ENCODE measurements at places on chromosomes 6 and 20. TPM values are rescaled to one million over a fixed set of nuclear protein-coding genes. Genes with fewer than 3 reads are reported as not detected.

DNA sequence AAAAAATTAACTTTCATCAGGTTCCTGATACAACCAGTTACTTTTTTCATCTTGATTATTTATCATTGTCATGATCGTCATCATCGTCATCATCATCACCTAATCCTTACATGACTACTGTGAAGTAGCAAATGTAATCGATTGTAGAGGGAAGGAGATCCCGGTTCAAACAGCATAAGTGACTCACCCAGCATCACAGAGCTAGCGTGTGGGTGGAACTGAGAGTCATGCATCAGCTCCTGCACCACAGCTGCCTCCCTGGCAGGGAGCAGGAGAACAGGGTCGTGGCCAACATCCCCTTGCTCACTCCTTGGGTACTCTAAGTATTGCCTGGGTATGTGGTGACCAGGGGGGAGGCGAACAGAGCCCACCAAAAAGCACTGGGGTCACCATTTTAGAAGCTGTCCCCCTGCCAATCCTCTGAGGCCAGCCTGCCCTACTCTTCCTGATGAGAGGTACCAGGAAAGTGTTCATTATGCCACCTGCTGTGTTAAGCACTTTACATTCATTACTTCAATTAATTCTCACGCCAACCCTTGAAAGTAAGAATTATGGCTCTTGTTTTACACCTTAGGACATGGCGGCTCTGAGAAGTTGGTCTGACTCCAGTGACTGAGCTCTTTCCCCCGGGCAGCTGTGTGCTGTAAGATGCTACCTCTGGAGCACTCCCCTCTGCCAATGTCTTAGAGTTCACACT, 425.2 kb downstream of the CD83 start:
- peak; percentile 90 for DNase-seq

Gene ZBP1
- total RNA-seq, result 1.1 TPM

Gene GNAS-AS1
- 1.1 TPM for total RNA-seq

GRCh38 chr20:60407938-60408337, 449.7 kb downstream of the CDH26 start:
- DNase-seq, result no peak

DNA sequence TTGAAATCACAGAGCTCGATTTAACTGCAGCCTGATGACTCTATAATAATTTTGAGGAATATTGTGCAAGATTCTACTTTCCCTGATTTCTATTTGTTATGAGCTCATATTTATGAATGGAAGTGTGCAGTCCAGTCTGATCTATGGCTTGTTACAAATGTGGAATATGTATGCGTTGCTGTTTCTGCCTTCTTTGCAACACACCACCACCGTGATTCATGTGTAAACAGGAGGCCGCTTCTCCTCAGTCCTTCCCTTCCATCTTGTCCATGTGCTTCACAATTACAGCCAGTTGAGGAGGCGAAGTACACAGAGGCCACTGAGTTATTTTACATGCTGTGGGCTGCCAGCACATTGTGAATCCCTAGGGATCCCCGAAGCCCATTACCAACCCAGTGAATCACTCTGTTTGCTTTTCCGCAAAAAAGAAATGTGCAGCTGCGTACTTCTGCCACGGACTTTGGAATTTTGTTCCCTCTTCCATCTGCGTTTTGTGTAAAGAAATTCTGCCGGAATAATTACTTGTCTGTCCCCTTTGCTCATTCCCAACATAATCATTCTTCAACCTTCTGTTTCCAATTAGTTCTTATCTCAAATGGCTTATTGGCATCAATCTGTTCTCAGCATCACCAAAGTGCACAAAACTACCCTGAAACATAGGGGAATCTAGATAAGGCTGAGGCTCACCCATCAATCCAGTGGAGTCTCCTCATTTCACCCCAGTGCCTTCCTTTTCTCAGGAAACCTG, 551.6 kb upstream of the CITED2 start:
- no peak for DNase-seq

Gene PREP
- 45.7 TPM for total RNA-seq

Gene ZSCAN16
- 2.8 TPM for total RNA-seq

GRCh38 chr6:53770780-53771249, 24.0 kb upstream of the LRRC1 start:
- DNase-seq, result no peak

- DNase-seq, result no peak
These were observed 1.5 kb downstream of the EPB41L1 start for GRCh38 chr20:36155991-36156390.

Gene SLC24A3
- not detected for total RNA-seq

Gene FAM162B
- not detected for total RNA-seq

Gene LY86
- 0.64 TPM for total RNA-seq

Gene DCDC2
- total RNA-seq, result 0.31 TPM

Gene LRFN2
- not detected for total RNA-seq

GRCh38 chr20:50230871-50231560, 40.4 kb downstream of the CEBPB start:
- DNase-seq, result no peak

Gene CPNE5
- 1.8 TPM for total RNA-seq

GRCh38 chr6:82006027-82006738, 241.4 kb downstream of the IBTK start:
- no peak for DNase-seq

DNA sequence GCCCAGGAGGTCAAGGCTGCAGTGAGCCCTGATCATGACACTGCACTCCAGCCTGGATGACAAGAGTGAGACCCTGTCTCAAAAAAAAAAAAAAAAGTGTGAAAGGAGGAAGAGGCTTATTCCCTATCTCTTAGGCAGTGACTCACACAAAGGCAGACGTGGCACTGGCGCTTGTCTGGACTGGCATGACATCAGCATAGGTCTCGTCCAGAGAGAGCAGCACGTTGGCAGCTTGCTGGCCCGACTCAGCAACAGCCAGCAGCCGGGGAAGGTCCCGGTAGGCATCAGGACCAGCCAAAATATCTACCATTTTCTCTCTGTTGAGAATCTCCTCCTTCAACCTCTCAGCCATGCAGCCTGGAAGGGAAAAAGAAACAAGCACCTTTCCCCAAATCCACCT, 14.1 kb downstream of the CDK5RAP1 start:
- no peak for DNase-seq

GRCh38 chr6:17212546-17213371, 68.4 kb upstream of the RBM24 start:
- DNase-seq, result no peak

GRCh38 chr20:19114410-19114809, 98.0 kb upstream of the SLC24A3 start:
- no peak for DNase-seq

DNA sequence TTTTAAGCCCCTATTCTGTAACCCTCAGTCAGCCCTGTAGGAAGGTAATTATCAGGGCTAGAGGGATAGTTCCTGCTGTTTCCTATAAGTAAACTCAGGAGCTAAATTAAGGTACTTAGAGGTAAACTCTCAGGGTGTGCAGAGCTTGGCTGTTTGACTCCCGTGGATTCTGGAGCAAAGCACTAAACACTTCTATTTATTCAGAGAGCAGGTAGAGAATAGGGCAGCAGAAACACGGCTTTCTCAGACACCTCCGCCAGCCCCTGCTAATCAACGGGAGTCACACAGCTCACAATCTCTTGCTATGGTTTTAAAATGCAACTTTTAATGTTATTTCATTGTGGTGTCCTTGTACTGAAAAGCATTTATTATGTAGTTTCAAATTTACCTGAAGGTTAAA, 21.8 kb downstream of the PRKN start:
- no peak for DNase-seq

DNA sequence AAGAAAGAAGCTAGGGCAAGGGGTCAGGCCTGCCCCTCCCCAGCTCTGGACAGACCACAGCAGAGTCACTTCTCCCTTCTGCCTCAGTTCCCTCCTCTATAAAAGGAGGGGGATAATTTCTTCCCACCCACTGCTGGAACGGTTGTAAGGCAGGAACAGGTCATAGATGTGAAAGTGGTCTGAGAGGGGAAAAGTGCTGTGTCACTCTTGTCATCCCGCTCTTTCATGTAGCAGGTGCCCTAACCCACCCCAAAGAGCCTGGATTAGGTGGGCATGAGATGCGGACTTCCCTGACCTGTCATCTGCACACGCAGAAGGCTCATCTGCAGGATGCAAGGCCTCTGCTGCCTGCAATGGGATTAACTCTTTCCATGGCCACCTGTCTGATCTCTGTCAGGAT, 218.2 kb upstream of the LRFN2 start:
- DNase-seq, result no peak

DNA sequence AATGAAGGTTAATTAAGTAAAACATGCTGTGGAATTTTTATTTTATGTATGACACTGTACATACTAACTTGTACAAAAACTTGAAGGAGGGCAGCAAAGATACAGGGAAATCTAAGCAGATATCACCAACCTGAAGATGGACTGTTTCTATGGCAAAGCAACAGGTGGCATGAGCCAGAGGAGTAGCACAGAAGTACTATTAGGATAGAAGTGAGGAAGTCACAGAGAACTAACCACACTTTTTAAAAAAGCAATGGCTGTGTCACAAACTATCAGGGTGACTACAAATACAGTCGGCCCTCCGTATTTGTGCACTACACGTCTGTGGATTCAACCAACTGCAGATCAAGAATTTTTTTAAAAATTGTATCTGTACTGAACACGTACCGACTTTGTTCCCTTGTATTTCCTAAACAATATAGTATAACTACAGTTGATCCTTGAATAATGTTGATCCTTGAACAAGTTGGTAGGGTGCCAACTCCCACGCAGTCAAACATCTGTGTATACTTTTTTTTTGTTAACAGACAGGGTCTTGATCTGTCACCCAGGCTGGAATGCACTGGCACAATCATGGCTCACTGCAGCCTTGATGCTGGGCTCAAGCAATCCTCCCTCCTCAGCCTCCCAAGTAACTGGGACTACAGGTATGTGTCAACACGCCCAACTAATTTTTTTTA, 61.0 kb downstream of the NUDT3 start:
- DNase-seq, result no peak

DNA sequence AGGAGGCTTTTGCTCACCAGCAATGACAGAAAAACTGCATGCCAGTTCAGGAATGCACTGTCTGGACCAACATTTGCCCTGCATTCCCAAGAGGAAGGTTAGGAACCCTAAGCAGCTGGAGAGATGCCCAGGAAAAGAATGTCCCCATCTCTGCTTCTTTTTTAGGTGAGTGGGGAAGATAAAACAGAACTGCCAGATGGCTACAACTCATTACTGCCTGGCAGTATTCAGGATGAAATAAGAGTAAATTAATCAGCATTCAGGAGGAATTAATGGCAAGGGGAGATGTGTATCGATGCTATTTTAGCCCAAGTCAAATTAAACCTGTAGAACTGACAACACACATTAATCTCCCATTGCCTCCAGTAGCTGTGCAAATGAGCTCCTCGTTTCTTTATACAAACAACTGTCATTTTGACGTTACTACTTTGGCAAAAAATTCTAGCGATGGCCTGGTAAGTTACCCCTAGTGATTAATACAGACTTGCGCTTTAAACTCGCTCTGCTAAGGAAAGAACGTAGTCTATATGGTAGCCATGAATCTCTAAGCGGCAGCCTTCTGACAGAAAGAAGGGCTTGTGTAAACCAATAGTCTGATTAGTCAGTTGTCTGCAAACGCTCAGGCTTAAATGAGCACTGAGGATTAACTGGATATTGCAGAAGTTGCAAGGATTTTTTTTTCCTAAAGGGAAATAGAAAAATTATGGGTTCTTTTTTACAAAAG, 16.7 kb upstream of the SMLR1 start:
- no peak for DNase-seq

DNA sequence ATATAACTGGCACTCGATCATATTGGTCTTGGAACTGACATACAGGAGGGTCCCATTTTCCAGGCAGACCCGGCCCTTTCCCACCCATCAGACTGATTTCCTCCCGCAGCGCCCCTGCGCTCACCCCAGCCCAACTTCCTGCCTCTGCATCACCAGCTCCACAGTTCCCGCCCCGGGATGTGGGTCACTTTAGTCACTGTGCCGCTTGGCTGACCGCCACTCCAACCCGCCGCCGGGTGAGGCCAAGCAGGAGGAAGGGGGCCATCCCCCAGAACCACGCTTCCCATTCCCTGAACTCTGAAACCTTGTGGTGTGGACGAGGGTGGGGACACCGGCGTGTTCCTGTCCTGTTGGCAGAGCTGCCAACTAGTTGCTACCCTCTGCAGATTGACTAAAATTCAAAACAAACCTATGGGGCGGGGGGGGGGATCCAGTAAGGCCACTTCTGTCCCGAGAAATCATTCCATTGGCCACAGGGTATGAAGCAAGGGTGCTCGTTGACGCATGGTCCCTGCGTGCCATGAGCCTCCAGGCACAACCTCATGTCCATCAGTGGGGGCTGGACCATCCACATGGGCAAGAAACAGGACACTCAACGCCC, 12.3 kb downstream of the TGM2 start:
- DNase-seq, result peak; percentile 55

- DNase-seq, result no peak
These were observed 364.3 kb upstream of the ID4 start for GRCh38 chr6:19472850-19473249.

DNA sequence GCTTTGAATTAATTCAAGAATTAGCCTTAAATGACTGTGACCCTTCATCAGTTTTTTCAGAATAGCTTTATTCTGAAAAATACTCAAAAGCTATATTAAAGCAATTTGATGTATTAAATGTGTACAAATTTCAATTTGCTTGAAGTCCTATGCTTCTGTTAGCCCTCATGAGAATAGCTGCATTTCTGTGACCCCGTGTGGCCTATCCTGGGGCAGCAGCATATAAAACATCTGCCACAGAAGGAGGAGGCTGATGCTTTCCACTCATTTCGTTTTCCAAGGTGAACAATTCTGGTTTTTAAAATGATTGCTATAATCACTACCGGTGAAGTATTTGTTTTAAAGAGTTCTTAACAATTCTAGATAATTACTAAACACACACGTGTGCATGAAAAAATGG, 360.3 kb downstream of the BTBD9 start:
- no peak for DNase-seq

Gene TUBB
- total RNA-seq, result 1,695 TPM

- no peak for DNase-seq
These were observed 94.4 kb downstream of the ADGRB3 start for GRCh38 chr6:68729377-68729903.

DNA sequence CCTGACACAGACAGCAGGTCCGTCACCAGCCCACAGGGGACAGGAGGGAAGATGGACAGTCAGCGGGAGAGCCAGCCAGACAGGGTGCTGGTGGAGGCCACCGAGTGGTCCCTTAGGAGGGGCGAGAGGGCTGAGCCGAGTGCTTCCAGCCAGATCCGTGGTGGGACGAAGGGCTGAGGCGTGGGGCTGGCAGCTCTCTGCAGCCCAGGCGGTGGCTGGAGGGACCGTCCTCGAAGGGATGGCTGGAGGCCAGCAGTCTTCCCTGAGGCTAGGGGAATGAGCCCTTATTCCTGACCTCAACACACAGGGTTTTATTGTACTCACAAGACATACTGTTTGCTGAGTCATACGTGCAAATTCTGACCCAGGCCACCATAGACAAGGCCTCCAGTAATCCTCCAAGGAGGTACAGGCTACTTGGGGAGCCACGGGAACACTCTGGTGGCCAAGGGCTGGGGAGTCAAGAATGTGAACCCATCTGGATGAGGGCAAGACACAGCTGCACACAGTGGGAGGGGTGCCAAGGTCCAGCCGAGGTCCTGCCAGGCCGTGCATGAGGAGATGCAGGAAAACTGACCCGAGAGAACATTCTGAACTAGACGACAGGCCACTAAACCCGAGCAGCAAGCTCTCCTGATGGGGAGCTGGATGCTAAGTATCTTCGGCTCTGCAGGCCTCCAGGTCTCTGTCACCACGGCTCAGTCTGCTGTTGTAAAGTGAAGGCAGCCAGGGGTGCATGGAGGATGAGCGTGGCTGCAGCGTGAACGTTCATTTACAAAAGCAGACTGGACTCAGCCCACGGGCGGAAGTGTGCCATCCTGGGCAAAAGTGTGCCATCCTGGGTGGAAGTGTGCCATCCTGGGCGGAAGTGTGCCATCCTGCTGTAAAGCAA, 242.5 kb downstream of the TTLL2 start:
- DNase-seq, result no peak
